ENCODE measurements at places on chromosomes 1 and 21. TPM values are rescaled to one million over a fixed set of nuclear protein-coding genes. Genes with fewer than 3 reads are reported as not detected.

Gene ABCA4
- 4.9 TPM for total RNA-seq

Gene SSBP3
- 49.5 TPM for total RNA-seq

Gene SMPDL3B
- not detected for total RNA-seq

Gene KCNJ15
- total RNA-seq = 1.4 TPM

Gene FAM167B
- total RNA-seq = 2.0 TPM

Gene PTGFRN
- total RNA-seq = 71.6 TPM

Gene KCNN3
- total RNA-seq = 0.85 TPM

Gene IGSF3
- total RNA-seq = 2.2 TPM

Gene PTPN22
- not detected for total RNA-seq

Gene DCST2
- 0.23 TPM for total RNA-seq

Gene PEAR1
- 88.7 TPM for total RNA-seq

Gene DMBX1
- total RNA-seq = not detected

Gene CNIH3
- total RNA-seq = 2.5 TPM

Gene LHX8
- not detected for total RNA-seq

Gene PDC
- not detected for total RNA-seq

Gene IQCC
- 2.2 TPM for total RNA-seq

Gene RGS8
- total RNA-seq = not detected

Gene DPH2
- total RNA-seq = 26.6 TPM

Gene SEMA4A
- total RNA-seq = 1.5 TPM

Gene LHX4
- not detected for total RNA-seq
